ENCODE measurements at places on chromosomes 6 and 20. TPM values are rescaled to one million over a fixed set of nuclear protein-coding genes. Genes with fewer than 3 reads are reported as not detected.

The SRF gene
- 73.3 TPM for total RNA-seq

The MAVS gene
- total RNA-seq = 20.4 TPM

GRCh38 chr6:139736325-139736906, 362.0 kb upstream of the CITED2 start:
- no peak for DNase-seq

The KHDC1L gene
- not detected for total RNA-seq
